Keratinocyte (primary cell): ENCODE measurements at places on chromosomes 11 and 22. TPM values are rescaled to one million over a fixed set of nuclear protein-coding genes. Genes with fewer than 3 reads are reported as not detected.

- no peaks in the 10 kb centered on the region for H3K36me3 ChIP-seq
- DNase-seq, result no peak
- H3K27me3 ChIP-seq, result no peaks in the 10 kb centered on the region
- H3K4me1 ChIP-seq, result no peaks in the 10 kb centered on the region
- H3K4me3 ChIP-seq, result no peak overlapping the region
Observed at GRCh38 chr11:112634551-112634950, 326.7 kb upstream of the NCAM1 start.

DNA sequence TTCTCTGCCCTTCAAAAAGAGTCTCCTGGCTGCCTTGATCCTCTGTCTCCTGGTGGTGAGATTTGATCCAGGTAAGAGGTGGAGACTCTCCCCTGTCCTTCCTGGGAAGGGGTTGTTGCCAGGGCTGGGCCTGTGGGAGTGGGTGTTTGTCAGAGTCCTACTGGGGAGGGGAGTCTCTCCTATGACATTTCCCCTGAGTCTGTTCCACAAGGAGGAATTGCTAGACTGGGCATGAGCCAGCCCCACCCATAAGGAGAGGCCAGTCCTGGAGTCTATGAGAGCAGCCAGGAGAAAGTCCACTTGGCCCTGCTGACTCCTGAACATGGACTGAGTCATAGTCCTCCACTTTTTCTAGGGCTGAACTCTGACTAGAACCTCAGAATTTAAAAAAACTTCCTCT, 7.4 kb downstream of the PEX26 start:
- DNase-seq, result no peak
- H3K4me1 ChIP-seq, result peaks cover 5% of the 10 kb centered on the region
- H3K36me3 ChIP-seq, result peaks cover 27% of the 10 kb centered on the region
- no peak overlapping the region for H3K27ac ChIP-seq

Gene GALNT18
- polyA plus RNA-seq, result 27.2 to 35.5 TPM (median 29.3 TPM) in 3 replicates

Gene PNPLA3
- 12.0 to 18.5 TPM (median 15.2 TPM) in 3 replicates for polyA plus RNA-seq

GRCh38 chr22:34776817-34777216, 289.1 kb upstream of the ISX start:
- no peaks in the 10 kb centered on the region for H3K27me3 ChIP-seq
- no peaks in the 10 kb centered on the region for H3K4me1 ChIP-seq
- DNase-seq, result no peak
- no peaks in the 10 kb centered on the region for H3K36me3 ChIP-seq
- no peak overlapping the region for H3K4me3 ChIP-seq
- H3K27ac ChIP-seq, result no peak overlapping the region

- no peak overlapping the region for H3K27ac ChIP-seq
- no peaks in the 10 kb centered on the region for H3K27me3 ChIP-seq
- no peak overlapping the region for H3K4me3 ChIP-seq
- no peaks in the 10 kb centered on the region for H3K4me1 ChIP-seq
- no peaks in the 10 kb centered on the region for H3K36me3 ChIP-seq
Observed at GRCh38 chr22:48353116-48353947, 1474.3 kb downstream of the BRD1 start.

DNA sequence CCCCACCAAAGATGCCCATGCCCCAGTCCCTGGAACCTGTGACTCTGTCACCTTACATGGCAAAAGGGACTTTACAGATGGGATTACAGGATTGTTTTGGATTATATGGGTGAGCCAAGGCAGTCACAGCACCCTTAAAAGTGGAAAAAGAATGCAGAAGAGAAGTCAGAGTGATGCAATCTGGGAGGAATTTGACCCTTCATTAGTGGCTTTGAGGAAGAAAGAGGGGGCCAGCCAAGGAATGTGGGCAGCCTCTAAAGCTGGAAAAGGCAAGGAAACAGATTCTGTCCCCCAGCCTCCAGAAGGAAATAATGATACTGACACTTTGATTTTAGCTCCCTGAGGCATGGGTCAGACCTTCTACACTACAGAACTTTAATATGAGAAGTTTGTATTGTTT, 257.3 kb upstream of the ISX start:
- no peak overlapping the region for H3K4me3 ChIP-seq
- no peaks in the 10 kb centered on the region for H3K4me1 ChIP-seq
- no peak for DNase-seq

DNA sequence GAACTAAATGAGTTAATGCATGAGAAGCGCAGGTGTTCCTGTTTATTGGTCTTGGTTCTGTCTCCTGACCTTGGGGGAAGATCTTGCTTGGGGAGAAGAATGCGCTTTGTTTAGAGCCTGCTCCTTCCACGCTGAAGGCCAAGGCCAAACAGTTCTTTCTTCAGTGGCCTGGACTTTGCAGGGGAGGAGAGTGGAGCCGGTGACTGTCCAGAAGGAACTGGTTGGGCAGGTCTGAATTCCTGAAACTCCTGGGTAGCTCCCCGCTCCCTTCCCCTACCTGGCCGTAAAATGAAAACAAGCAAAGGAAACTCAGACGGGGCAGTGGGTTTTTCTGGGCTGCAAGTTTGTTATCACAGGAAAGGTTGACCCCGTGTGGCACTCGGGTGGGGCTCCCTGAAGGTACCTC, 3.6 kb downstream of the ARHGAP8 start:
- DNase-seq, result no peak
- peaks cover 8% of the 10 kb centered on the region for H3K36me3 ChIP-seq
- no peak overlapping the region for H3K4me3 ChIP-seq
- no peaks in the 10 kb centered on the region for H3K27me3 ChIP-seq

DNA sequence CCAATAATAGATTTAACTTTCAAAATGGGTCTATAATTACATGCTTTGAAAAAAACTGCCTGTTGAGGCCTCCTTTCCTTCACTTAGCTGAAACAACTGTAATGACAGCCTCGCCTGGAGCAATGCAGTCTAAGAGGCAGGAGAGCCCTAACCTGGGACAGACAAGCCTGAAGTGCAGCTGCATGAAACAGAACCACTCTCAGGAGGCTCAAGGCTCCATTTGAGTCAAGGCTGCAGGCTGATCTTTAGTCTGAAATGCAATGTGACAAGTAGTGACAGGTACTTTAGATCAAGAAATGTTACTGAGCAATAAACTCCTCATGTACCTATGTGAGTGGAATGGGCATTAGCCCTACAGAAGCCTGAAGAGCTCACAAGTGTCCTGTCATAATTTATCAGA, 414.0 kb upstream of the LUZP2 start:
- H3K4me3 ChIP-seq, result no peak overlapping the region
- DNase-seq, result no peak
- H3K4me1 ChIP-seq, result no peaks in the 10 kb centered on the region
- no peaks in the 10 kb centered on the region for H3K36me3 ChIP-seq
- no peak overlapping the region for H3K27ac ChIP-seq

DNA sequence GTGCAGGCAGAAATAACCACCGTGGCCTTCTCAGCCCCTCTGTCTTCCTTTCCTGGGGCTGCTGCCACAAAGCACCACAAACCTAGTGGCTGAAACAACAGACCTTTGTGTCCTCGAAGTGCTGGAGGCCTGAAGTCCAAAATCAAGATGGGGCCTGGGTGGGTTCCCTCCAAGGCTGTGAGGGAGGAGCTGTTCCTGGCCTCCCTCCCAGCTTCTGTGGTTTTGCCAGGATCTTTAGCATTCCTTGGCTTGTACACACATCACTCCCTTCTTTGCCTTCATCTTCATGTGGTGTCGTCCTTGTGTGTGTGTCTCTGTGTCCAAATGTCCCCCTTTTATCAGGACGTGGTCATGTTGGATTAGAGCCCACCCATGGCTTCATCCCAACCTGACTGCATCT, 29.0 kb upstream of the PARVG start:
- no peak overlapping the region for H3K27ac ChIP-seq
- DNase-seq, result no peak
- H3K27me3 ChIP-seq, result peaks cover 15% of the 10 kb centered on the region
- no peak overlapping the region for H3K4me3 ChIP-seq
- no peaks in the 10 kb centered on the region for H3K4me1 ChIP-seq

Gene NXPE2
- 0.09 to 0.14 TPM (median 0.12 TPM) in 3 replicates for polyA plus RNA-seq

Gene SIK2
- 10.0 to 12.2 TPM (median 11.9 TPM) in 3 replicates for polyA plus RNA-seq

GRCh38 chr11:66987924-66988637, 13.0 kb downstream of the C11orf86 start:
- no peak overlapping the region for H3K4me3 ChIP-seq
- DNase-seq, result no peak
- no peaks in the 10 kb centered on the region for H3K27me3 ChIP-seq
- H3K4me1 ChIP-seq, result peaks cover 10% of the 10 kb centered on the region

DNA sequence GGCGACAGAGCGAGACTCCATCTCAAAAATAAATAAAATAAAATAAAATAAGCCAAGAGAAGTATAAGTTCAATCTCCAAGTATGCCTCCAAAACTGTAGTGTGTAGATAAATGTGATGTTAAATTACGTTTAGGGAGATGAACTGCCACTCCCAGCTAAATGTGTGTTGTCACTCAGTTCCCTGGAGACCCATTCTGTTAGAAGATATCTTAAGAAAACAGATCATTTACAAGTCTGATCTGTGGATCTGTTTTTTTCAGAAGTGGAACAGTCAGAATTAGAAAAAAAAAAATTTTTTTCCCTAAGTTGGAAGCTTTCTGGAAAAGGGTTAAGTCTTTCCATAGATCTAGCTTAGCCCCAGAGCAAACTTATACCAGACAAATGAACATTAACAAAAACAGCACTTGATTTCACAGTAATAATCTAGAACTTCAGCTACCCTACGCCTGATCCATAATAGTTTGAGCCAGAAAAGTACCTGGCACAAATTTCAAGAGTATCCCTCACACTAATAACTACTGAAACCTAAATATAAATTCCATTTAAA, 18.2 kb downstream of the CELF1 start:
- no peak overlapping the region for H3K4me3 ChIP-seq
- no peaks in the 10 kb centered on the region for H3K27me3 ChIP-seq
- DNase-seq, result no peak
- H3K4me1 ChIP-seq, result peaks cover 15% of the 10 kb centered on the region
- H3K27ac ChIP-seq, result peak overlapping the region; percentile 8
- H3K36me3 ChIP-seq, result peaks cover 4% of the 10 kb centered on the region

Gene GPR83
- polyA plus RNA-seq, result 0.04 TPM in 2 of 3 replicates, not detected in the other

- no peak overlapping the region for H3K27ac ChIP-seq
- no peak overlapping the region for H3K4me3 ChIP-seq
- no peak for DNase-seq
Observed at GRCh38 chr11:132844956-132845696, 687.2 kb downstream of the OPCML start.

Gene SLC22A12
- polyA plus RNA-seq, result not detected in 3 replicates

Gene RIC3
- 0.88 to 2.9 TPM (median 2.5 TPM) in 3 replicates for polyA plus RNA-seq
